ENCODE measurements at places on chromosomes 4 and X.
A peak's percentile ranks its signal among the peaks of the same experiment; 100 is the strongest.

- no peak for DNase-seq
Measured at GRCh38 chr4:17687237-17687857, 72.9 kb downstream of the MED28 start.

DNA sequence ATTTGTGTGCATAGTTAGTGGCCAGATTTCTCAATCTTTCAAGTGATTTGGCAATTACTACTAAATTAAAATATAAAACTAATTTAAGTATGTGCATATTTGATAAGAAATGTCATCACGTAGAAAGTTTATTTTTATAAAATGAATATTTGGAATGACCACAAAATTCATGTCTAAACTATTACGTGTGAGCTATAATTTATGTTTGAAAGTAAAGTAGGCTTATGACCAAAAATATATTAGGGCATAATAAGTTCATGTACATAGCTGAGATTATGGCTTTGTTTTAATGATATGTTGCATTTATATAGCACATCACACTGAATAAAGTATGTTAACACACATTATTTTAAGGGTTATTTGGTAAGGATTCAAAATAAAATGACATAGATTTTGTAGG is 1532.6 kb downstream of the C4orf33 start:
- DNase-seq, result no peak

DNA sequence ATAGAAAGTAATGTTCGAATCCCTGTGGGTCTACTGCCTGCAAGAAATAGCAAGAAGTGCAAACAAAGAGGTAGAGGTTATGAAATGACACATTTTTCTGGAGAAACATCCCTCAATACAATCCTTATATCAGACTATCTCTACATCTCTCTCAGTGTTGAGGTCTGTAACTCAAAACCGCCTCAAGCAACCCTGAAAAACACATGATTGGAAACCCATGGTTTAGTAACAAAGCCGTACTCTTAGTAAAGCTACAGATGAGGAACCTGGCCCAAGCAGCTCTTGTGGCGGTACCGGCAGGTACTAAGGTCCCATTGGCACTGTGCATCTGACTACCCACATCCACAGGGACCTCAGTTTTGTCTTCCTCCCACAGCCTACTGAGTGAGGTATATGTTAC is 53.9 kb downstream of the IRF2 start:
- no peak for DNase-seq

- DNase-seq, result no peak
Measured at GRCh38 chr4:39323821-39324220, 42.3 kb downstream of the RFC1 start.

DNA sequence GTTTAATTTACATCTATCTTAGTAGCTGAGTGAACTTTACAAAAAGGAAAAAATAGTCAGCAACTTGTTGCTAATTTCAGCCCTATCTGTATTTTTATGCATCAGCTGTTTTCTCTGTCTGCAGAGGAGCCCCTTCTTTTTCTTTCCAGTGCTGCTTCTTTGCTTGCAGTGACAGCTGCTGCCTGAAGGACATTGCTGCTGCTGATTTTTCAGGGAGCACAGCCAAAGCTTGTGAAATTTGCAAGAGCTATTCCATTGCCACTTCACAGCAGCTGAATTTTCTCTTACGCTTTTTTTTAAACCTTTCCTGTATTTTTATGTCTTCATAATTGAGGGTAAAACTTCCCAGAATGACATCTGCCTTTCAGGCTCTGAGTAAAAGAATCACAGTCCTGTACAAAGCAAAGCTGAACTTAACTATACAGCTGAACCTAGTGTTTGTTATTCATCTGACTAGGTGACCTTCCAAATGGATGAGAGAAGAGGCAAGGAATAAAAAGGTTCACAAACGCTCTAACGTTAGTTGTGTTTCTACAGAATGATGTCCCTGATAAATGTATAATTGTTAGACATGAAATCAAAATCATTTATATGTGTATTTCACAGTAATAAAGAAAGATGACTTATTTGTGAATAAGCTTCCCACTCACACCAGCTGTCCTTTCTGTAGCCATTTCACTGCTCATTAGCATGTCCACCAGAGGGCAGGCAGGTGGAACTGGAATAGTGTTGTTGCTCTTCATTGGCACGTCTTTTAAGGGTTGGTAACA is 541.4 kb downstream of the ADGRL3 start:
- peak; percentile 24 for DNase-seq

- DNase-seq, result no peak
Measured at GRCh38 chr4:133839326-133839725, 362.3 kb downstream of the PABPC4L start.

DNA sequence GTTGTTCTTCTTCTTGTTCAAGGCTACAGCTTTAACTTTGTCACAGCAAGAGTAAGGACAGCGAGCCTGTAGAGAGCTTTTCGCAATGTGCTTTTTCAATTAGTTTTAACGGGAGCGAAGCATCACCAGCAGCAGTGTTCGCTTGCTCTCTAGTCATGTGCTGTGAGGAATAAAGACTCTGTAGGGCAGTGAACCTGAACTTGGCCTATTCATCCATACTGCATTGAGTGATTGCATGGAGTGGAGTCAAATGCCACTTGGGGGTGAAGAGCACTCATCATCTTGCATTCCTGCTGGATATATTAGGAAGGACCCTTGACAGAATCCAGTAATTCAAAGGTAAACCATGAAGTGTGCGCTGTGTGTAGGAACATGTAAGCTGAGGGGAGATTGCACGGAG is 240.0 kb downstream of the FRMPD4 start:
- no peak for DNase-seq

DNA sequence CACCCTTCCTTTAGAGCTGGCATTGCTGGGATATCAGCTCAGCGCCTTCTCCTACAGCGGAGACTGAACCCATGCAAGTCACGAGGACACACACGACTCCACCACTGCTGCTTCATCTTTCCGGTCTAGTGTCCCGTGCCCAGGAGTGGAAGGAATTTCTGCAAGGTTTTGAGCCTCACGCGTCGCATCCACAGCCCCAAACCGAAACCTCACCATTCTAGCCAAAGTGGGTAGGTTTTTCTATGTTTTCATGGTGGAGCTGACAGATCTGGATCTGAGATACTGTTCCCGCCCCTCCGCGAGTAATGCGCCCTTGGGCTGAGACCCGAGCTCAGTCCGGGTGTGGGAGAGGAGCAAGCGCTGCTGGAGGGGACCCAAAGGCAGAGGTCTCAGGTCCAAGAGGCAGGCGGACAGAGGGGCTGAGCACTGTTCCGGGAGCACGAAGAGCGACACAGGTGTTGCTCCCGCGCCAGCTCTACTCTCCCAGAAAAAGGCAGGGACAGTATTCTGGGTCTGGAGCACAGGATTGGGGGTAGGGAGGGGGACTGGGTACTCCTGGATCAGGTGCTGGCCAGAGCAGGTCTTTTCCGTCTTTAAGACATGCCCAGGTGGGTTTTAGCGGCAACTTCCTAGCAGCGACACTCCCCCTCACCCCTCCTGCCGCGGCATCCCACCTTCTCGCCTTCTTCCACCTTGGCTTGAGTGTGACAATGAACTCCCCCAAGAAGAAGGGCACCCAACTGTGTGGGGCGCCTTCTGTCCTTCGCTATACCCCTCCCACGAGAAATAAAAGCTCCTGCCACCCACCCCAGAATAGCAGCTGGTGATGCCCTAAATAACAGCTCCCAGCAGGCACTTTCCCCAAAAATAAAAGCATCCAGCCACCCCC is 1.8 kb downstream of the EPHA5 start:
- DNase-seq, result peak; percentile 36

GRCh38 chrX:77658886-77659285 is 127.1 kb downstream of the ATRX start:
- peak; percentile 3 for DNase-seq

DNA sequence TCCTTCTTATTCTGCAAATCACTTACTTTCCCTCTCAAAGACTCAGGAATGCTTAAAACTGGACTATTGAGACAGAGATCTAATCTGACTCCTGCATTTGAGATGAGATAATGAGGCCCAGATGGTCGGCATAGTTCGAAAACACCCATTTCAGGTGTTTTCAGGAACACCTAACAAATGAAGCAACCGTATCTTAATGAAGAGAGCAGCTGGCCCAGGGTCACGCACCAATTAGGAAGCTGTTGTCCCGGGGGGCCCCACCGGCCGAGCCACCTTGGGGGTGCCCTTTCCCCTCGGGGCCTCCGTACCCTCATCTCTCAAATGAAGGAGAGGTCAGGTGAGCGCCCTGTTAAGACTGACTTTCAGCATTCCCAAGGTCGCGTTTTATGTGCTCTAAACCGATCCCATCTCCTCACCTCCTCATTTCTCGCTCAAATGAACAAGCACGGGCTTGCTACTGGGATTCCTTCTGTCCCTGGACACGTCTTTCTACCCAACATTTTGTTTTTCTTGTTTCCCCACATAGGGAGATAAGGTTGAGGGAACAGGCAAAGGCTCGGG is 824 bp downstream of the LRPAP1 start:
- no peak for DNase-seq

GRCh38 chr4:184453365-184454160 is 20.8 kb downstream of the IRF2 start:
- DNase-seq, result peak; percentile 35

DNA sequence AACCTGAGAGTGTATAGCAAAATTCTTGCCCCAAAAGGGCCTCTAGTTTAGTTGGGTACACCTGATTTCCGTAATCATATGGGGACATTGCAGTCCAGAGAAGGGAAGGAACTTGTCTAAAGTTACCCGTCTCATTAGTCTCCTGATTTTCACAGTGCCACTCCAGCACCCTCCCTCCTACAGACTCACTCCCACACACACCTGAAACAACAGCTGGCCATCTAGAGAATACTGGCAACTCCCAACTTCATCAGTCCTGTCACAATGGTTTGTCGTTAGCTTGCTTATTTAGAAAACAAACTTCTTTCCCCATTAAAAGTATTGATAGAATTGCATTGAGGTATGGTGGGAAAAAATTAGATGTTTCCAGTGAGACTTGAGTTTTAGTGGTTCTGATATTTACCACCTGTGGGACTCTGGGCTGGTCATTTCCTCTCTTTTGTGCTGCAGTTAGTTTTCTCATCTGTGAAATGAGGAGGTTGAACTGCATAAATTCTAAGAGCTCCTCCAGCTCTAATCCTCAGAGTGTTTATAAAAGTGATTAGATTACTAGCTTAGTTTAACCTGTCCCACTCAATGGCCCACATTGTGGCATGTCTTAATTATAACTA is 1.7 kb downstream of the IL13RA1 start:
- DNase-seq, result no peak

DNA sequence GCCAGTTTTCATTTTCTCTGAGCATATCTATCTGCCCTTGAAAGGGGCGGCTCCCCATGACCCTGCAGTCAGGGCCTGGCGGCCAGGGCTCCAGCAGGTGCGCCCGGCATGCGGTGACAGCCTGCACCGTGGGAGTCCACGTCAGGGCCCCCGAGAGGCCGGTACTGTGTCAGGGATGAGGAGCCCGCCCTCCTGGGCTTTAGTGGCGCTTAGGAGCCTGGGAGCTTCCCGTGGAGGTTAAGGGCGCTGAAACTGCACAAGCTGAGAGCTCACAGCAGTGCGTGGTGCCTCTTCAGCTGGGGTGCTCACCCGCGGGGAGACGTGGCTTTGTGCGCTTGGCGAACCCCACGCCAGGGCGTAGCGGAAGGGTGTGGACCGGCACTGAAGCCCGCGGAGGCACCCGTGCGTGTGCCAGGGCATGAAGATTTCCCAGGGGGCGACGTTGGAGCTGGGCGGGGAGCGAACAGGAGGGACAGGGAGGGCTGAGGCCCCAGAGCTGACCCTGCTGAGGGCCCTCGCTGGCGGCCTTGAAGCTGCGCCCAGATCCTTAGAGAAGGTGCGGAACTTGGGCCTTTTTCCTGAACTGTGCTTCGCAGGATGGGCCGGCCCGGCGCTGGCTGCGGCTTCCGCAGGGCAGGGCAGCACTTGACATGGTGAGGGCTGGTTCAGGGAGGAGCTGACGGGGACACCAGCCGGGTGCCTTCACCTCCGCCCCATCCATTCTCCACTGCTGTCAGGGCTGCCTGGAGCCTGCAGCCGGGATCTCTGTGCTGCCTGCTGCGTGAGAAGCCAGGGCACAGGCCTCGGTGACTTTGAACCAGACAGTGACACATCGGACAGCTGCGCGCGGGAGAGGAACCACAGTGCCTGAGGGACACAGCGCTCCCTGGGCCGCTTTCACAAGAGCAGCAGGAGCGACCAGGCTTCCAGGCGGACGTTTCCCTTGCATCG is 32.9 kb downstream of the HTT-AS start:
- DNase-seq, result no peak

DNA sequence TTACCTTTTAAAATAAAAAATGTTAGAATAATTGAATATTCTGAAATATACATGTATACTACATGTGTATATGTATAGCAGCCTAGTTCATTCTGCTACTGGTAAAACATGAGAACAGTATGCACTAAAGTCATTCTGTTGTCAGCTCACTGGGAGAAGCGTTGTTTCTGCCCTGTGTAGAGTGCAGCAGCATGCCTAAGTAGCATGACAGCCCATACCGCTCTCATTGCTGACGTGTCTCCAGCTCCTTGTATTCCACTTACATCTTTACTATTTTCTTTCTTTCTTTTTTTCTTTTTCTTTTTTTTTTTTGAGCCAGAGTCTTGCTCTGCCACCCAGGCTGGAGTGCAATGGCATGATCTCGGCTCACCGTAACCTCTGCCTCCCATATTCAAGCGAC is 90.7 kb downstream of the KLHL8 start:
- no peak for DNase-seq

DNA sequence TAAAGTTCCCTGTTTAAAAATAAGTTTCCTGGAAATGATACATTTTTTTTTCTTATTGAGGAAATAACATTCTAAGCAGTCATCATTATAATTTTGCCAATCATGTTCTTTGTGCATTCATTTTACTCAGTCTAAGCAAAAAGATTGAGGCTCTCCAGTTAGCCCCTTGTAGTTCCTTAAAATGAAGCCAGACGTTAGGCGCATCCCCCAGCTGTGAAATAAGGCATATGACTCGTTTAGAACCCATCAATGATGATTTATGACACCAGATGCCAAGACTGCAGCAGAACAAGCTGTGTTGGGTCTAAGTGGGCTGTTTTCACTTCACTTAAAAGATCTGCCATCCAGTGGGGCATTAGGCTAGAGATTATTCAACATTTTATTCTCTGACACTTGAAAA is 17.0 kb downstream of the PDGFC start:
- DNase-seq, result no peak

- DNase-seq, result no peak
Measured at GRCh38 chr4:154490234-154490582, 1.4 kb downstream of the DCHS2 start.

- no peak for DNase-seq
Measured at GRCh38 chr4:152278172-152278504, 257.8 kb downstream of the FBXW7 start.

DNA sequence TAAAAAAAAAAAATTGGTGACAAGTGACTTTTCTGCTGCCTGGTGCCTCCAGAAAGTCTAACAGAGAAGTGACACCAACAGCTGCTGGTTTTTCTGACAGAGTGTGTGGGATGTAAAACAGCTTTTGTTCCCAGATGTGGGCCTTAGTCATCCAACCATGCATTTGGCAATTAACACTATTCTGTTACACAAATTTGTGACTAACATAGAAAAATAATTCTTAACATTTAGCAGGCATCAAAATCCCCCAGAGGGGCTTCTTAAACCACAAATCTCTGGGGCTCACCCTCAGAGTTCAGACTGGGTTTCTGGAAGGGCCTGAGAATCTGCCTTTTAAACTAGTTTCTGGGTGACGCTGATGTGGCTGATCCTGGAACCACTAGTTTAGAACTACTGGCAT is 100.5 kb upstream of the PCDH7 start:
- DNase-seq, result no peak
